ENCODE measurements at places on chromosomes 4 and X.

DNA sequence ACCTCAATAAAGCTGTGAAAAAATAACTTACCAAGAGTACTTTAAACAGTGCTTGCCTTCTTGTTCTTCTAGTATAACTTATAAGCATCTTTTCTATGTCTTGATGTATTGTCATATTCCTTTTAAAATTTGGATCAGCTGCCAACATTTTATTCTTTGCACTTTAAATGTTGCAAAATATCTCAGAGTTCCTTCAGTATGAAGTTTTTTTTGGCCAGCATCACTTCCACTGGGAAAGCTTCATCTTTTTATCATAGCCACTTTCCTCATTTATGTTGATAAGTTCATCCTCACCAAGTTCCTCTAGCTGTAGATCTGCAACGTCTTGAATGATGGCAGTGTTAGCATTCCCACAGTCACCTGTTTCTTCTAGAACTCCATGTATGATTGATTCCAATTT is 24.2 kb downstream of the CXorf58 start:
- no peak for DNase-seq

DNA sequence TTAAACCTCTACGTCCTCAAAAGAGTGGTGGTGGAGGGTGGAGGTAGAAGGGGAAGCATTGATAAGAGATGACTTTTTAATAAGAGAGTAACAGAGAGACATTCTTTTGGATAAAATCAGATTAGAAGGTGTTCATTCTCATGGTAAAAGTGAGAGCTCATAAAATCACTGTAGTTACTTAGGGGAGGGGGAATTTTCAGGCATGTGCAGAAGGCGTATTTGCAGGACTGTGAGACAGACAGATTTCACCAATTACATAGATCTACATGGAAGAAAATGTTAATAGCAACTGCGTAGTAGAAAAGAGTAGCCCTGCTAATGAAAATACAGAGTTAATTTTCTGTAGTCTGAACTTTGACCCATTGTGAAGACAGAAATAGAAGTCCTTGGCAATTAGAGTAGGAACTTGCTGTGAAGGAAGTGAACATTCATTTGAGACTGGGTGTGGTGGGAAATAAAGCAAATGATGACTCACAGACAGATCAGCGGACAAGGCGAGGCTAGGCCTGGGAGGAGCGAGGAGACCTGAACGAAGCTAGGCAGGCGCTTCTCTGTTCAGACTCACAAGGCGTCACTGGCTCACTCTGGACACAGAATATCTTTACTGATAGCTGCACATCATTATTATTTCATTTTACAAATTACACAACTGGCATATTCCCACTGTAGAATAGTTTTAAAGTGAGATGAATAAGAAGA is 57.2 kb upstream of the FAM9C start:
- peak; percentile 78 for DNase-seq

GRCh38 chrX:107721318-107721717 is 54.3 kb downstream of the TSC22D3 start:
- DNase-seq: no peak

GRCh38 chr4:2888886-2889285 is 45.2 kb downstream of the ADD1 start:
- DNase-seq: no peak

- no peak for DNase-seq
These were observed 153.0 kb upstream of the TENM3 start for GRCh38 chr4:182090186-182090585.

DNA sequence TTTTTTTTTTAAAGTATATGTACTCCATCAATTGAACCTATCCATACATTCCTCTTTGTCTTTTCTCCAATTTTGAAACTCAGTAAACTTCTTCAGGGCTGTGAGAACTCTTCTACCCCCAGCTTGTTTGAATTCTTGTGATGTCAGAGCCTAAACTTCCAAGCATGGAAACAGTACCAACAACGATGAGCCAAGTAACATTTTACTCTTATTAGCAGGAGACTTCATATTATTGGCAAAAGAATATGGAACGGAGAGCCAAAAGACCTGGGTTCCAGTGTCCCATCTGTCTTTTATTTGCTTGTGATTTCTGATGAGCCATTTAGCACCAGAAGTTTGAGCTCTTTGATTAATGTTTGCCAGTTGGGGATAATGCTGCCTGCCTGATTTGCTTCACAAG is 5.3 kb downstream of the DIAPH2 start:
- DNase-seq: no peak

DNA sequence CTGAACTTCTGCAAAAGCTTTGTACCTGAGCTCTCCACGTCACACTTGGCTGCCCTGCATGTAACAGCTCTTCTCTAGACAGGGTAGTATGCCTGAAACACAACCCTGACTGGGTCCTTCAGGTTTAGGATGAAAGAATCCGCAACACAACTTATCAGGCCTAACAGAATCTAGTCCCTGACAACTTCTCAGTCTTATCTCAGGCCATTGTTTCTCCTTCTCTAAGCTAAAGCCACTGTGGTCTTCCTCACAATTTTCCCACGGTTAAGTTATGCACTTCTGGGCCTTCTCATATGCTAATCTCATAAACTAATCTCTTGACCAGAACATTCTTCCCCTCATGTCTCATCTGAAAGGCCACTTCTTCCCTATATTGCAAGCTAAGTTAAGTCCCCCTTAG is 10.8 kb upstream of the TMPRSS11B start:
- DNase-seq: no peak

GRCh38 chr4:7500404-7500803 is 65.7 kb upstream of the PSAPL1 start:
- no peak for DNase-seq

- DNase-seq: no peak
These were observed 330.9 kb downstream of the DCHS2 start for GRCh38 chr4:154160519-154161301.

DNA sequence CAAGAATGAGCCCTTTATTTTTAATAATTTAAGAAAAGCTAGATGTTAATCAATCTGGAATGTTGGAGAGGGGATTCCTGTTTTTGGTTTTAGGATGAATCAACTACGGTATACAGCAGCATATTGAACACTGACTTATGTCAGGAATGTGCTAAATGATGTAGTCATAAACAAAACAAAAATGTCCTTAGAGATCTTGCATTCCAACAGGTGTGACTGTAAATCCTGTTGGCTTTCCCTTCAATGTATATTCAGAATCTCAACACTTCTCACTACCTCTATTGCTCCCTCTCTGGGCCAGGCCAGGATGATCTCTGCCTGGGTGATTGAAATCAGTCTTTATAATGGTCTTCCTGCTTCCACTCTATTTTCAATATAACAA is 37.8 kb upstream of the BDH2 start:
- DNase-seq: no peak

GRCh38 chr4:176436293-176436973 is 116.7 kb downstream of the SPCS3 start:
- DNase-seq: no peak

DNA sequence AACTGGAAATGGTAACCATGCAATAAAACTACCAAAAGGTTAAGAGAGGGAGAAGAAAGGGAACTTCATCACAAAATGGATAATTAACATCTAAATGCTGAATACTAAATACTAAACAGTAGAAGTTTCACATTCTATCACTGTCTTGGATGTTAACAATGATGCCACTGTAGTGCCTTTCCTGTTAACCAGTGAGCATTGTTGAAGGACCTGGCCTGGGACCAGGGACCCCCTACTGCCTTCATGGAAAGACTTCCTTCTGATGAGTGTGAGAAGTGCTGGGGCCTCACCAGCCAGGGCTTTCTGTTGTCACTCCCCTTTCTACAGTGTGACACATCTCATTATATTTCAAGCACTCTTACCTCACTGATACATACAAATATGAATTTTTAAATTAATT is 739.3 kb upstream of the FTHL17 start:
- DNase-seq: no peak

DNA sequence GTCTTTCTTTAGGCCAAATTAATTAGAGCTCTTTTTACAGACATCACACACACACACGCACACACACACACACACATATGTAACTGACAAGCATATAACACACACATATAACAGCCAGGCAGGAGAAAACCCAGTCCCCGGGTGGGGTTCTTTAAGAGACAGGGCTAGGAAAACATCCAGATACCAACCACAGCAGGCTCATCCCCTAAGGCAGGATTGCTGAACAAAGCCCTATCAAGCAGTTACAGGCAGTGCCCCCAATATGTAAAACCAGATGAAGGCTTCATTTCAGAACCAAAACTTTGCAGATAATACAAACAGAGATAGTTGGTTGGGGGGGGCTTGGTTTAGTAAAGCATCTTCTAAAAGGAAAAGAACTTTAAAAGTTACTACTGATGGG is 18.0 kb upstream of the FAM47E start:
- no peak for DNase-seq

GRCh38 chrX:130771230-130771629 is 131.8 kb downstream of the ENOX2 start:
- DNase-seq: no peak

- DNase-seq: no peak
These were observed 382.7 kb upstream of the GALNTL6 start for GRCh38 chr4:171430495-171430894.

DNA sequence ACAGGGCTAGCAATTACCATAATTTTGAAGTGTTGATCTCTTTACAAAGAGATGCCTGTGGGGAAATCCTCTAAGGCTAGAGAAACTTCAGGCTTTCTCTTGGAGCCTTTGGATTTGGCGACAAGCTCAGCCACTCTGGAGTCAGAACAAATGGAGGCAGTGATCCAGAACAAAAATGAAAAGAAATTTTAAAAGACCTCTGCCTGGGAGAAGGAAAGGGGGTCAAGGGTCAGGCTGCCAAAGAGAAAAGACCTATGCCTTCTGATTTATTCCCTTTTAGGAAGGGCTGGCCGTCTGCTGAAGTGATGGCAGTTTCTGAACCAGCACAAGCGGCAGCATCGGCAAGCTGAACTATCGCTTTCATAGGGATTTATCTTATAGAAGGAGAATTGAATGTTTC is 140.8 kb upstream of the SFRP2 start:
- DNase-seq: no peak

DNA sequence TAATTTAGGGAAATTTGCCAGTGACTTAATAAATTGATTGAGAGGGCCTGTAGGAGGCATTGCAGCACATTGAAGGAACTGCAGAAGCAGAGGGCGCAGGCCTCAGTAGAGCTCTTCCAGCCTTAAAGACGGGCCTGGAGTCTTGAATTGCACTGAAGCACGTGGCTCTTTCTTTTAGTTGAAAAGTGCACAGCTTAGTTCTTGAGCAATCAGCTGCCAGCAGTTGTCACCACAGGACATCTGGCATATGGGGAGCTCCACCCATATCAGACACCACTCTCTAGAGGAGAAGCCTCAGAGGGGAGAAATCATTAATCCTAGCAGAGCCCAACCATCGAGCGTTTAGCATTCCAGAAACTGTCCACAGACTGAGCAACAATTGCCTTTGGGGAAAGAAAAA is 16.0 kb upstream of the FGF16 start:
- no peak for DNase-seq

DNA sequence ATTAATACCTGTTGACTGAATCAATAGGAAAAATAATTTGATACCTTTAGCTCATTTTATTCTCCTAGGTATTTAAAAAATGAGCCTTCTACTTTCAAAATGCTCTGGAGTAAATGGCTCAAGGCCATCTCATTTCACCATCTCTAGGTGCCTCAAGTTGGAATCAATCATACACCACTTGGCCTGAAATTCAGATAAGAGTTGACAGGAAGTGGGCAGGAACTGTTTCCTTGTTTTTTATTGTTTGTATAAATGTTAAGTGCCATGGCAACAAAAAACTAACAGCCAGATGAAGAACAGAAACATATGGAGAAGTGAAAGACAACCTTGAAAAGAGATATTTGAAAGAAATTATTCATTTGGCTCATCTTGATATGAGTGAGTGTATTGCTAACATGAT is 12.4 kb downstream of the LIMCH1 start:
- DNase-seq: no peak

- DNase-seq: no peak
These were observed 224.1 kb downstream of the NLGN4X start for GRCh38 chrX:6004529-6004928.

GRCh38 chrX:18422325-18422724 is 3.1 kb upstream of the CDKL5 start:
- DNase-seq: no peak

DNA sequence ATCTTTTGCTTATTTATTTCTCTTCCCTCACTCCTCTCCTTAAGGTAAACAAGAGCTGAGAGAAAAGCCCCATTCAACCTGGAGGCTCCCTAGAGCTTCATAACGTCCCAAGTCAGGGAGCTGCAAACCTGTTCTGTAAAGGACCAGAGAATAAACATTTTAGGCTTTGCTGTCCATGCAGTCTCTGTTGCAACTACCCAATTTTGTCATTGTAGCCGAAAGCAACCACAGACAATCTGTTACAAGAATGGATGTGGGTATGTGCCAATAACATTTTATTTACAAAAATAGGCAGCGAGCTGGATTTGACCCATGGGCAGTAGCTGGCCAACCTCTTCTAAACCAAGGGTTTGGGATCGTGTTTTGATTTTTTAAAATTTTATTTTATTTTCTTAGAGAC is 71.3 kb upstream of the TBL1X start:
- DNase-seq: no peak

DNA sequence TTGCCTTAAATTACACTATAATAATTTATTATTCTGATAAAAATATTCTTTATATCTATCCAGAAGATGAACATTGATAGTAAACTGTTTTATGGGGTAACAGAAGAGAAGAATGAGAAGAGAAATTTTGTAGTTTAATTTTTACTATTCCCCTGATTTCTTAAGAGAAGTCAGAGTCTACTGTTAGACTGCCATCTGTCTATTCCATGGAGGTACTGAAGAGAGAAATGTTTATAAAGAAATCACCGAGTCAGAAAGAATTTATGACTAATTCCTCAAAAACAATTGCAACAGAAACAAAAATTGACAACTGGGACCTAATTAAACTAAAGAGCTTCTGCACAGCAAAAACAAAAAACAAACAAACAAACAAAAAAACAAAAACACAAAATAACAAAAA is 149.9 kb downstream of the FGF16 start:
- DNase-seq: no peak

- DNase-seq: no peak
These were observed 77.9 kb downstream of the CEP135 start for GRCh38 chr4:56026596-56026995.

DNA sequence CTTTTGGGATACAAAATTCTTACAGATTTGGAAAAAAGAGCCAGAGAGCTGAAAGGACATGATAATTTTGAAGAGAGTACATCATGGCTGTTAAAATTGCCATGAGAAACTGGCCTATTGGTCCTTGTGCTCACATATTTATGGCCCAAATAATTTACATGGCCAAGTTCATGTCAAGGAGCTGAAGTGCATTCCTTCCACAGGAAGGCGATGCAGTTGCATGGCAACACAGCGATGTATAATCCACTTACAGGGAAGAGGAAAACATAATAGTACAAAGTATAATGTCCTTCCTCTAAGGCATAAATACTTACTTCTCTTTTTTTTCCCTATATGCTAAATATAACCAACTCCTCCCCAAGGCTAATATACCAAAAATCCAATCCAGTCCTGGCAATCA is 914.5 kb upstream of the AGA start:
- no peak for DNase-seq
